ENCODE measurements at places on chromosomes 3 and 15.

DNA sequence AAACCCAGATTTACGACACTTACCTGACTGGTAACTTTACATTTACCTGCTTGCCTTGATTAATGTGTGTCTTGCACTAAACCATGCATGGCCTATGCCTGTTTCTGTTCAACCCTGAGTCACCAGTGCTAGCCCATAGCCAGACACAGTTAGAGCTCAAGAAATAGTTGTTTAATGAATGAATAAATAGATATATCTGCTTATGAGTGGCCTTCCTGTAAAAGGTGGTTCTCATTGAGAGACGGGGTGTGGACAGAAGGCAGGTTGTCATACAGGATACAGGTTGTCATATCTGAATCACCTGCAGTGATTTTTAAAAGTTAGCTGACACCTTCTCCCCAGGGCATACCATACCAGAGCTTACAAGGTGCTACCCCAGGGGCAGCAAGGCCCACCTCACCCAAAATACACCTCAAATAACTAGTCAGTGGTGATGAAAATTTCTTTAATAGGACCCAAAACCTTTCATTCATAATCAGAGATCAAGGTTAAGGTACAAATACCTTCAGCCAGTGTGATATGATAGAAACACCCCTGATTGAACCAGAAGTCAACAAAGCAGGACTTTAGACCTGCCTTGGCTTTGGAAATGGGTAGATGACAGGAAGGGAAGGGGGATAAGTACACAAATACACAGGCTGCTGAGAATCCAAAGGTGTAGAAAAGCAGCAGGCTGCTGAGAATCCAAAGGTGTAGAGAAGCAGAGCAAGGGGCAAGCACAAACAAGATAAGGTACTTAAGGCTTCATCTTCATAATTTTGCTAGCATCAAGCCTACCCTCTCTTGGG lies 45.4 kb upstream of the TSC22D2 start:
- no peak for DNase-seq

DNA sequence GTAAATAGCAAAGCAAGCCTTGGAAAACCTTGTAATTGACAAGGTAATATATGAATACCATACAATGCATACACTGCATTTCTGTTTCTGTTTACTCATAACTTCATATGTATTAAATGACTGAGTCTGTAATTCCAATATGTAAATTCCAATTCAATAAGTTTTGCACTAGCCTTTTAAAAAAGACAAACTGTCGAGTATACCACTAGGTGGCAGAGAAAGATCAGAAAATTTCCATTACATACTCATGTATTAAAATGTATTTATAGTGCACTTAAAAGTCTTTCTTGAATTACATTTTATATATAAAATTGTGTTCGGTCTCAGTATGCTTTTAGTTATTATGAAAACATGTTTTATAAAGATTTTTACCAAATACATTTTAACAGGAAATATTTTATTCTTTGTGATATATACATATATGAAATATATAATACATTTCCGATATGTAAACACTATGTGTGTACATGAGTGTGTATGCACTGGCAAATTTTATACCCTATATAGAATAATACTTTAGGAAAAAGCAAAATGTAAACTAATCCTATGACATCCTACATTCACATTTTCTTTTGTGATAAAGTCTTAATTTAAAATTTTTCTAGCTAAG lies 216.8 kb downstream of the VGLL3 start:
- DNase-seq: no peak

DNA sequence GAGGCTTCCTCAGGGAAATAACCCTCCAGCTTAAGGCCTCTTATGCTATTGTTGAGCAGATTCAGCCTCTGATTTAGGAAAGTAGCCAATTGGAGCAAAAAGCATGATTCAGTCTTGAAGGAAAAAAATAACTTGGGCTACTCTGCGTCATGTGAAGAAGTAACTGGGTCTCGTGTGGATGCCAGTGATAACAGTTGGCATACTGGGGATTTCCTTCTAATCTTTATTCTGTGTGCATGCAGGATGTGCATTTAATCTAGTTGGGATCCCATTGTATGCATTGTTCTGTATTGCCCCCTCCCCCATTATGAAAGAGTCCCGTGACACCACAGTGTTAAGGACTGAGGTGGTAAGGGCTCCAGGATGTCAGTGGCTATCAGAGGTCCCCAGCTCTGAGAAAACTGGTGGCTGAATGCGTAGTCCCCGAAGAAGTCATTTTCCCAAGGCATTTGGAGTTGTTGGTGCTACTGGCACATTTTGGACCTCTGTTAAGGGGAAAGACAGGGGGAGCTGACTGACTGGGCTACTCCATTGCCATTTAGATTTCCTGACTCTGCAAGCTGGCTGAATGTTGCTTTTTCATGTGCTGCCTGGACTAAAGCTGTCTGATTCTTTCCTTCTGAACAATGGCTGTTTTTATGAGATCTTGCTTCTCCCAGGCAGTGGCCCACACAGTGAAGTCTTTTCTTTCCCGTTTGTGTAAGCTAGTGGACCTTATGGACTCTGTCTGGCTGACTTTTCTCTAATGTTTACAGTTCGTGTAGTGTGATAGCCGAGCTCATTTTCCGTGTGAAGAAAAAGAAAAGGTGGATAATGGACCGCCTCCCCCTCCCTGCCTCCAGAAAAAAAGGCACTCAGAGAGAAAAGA lies 38.4 kb upstream of the TRAK1 start:
- no peak for DNase-seq

DNA sequence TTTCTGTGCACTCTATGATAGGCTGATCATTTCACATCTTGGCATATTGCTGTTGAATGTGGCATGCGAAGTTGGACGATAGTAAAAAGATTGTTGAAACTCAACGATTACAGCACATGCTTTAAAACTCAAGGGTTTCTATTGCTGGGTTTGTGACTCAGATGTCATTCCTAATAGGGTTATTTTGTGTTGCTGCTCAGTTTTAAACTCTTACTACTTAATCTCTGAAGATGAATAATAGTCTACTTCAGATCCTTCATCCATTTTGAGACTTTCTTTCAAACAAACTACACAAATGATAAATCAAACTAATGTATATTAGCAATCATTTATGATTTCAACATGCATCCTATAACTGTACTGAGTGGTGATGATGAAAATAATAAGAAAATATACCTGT lies 71.3 kb upstream of the MBNL1 start:
- no peak for DNase-seq

GRCh38 chr3:69411346-69411745 lies 25.5 kb upstream of the FRMD4B start:
- no peak for DNase-seq

DNA sequence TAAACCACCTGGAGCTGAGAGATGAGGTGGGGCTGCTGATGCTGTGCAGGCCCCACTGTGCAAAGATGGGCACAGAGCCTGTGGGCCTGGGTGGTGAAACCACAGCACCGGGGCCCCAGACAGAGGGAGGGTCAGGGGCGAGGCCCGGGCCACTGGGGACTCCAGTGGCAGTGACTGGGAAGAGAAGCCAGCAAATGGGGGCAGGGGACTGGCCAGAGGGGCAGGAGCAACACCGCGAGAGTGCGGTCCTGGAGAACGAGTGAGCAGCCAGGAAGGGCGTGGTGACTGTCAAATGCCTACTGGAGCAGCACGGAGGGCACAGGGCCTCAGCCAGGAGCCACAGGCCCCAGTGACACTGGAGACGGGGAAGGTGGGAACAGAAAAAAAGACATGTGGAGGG lies 39.8 kb downstream of the HCN4 start:
- no peak for DNase-seq

GRCh38 chr3:161221806-161222600 lies 892 bp downstream of the NMD3 start:
- no peak for DNase-seq

- no peak for DNase-seq
Observed at GRCh38 chr3:186842426-186843038, at the start of gene ADIPOQ. ADIPOQ (plus strand) TSS chr3:186842710; CDS start chr3:186853059, 10,349 bp downstream.

DNA sequence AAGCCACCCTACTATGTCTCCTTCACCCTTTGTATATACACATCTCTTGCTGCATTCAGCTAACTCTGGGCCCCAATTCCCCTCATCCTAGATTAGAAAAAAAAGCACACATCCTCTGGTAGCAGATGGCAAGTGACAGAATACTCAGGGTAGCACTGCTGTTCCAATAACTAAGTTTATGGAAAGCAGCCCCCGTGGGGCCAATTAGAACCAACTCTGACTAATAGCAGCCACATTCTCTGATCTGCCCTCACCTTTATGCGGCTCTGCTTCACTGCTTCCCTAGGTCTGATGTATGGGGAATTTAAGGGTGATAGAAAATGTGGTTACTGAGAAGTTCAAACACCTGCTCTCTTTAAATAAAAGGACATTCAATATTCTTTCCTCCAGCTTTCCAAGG lies 74.9 kb upstream of the SETMAR start:
- DNase-seq: no peak

GRCh38 chr15:71349336-71349735 lies 234.1 kb downstream of the THSD4 start:
- no peak for DNase-seq

GRCh38 chr3:153621953-153622352 lies 459.9 kb downstream of the RAP2B start:
- DNase-seq: no peak

- no peak for DNase-seq
Observed at GRCh38 chr15:39922462-39923092, 2.5 kb upstream of the GPR176 start.

DNA sequence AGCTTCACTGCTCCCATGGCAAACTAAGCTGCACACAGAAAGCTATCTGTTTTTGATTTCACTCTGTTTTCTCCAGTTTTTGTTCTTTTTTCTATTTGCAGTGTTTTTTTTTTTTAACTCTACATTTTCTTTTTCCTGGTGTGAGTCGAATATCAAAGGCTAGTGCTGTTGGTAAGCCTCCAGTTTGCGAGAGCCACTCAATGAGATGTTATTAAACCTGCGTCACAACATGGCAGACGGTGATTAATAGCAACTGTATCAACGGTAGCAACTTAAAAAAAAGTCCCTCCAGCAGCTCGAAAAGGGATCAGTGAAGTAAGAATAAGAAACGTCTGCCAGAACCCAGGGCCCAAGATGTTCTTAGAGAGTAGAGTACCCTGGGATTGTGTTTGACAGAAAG lies 84.1 kb downstream of the MEIS2 start:
- DNase-seq: no peak

DNA sequence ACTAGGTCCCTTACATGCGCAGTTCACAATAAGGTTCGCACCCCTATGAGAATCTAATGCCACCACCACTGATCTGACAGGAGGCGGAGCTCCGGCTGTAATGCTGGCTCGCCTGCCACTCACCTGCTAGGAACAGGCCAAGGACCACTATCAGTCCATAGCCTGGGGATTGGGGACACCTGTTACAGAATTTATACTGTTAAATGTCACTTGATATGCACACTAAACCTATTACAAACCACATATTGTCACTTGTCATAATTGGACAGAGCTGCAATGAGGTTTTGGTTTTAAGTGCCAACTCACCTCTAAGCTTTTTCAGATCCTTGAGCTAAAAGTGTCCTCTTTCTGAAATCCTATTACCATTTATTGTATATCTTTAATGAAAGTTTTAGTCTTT lies 507.9 kb upstream of the TPRG1 start:
- no peak for DNase-seq

DNA sequence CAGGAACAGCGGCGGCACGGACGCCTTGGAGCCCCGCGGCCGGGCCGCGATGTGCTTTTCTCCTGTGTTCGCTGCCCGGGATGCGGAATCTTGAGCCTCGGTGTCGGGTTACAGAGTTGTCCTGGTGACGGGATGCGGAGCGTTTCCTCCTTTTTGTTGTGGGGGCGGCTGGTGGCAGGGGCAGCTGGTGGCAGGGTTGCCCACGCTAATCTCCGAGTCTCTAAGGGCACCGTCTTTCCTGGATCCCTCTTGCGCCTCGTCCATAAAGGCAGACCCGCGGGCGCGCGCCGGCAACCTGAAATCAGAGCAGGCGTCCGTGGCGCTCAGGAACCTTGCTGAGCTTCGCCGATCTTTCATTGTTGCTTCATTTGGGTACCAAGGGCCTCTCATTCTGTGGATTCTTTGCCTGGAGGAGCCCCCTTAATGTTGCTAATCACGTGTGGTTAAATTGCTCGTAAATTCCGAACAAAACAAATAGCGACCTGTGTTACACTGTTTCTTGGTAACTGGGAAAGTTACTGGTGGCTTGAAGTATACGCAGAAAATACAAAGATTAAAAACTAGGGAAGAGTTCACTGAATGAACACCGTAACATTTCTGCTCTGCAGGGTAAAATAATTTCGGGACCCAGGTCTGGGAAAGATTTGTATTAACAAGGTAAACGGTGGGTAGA lies 844 bp upstream of the PFN2 start:
- DNase-seq: peak; percentile 73

GRCh38 chr15:62469478-62469873 lies 304.4 kb upstream of the C2CD4B start:
- no peak for DNase-seq

DNA sequence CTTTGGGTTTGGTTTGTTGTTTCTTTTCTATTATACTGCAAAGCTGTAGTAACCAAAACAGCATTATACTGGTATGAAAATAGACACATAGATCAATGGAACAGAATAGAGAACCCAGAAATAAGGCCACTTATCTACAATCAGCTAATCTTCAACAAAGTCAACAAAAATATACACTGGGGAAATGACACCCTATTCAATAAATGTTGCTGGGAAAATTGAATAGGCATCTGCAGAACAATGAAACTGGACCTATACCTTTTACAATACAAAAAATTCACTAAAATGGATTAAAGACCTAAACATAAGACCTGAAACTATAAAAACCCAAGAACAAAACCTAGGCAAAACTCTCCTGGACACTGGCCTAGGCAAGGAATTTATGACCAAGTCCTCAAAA lies 52.9 kb downstream of the TLNRD1 start:
- no peak for DNase-seq

GRCh38 chr3:122681974-122682409 lies 1.4 kb downstream of the PARP14 start:
- no peak for DNase-seq

DNA sequence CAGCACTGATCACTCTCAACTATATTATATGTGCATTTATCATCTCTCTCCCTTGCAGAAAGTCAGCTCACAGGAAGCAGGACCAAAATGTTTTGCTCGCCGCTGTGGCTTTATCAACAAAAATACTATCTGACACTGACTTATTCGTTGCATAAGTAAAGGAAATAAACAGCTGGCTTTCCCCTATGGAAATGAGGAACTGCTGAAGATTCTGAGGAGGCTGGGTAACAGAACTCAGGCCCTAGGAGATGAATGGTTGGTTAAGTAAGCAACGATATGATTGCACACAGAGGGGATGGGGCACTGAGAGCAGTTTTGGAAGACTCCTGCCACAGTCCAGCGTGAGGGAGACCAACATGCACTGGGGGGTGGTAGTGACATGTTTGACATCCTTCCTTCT lies 181.1 kb downstream of the STT3B start:
- DNase-seq: no peak

- DNase-seq: no peak
Observed at GRCh38 chr3:25575001-25575400, 89.7 kb downstream of the TOP2B start.

GRCh38 chr15:71730277-71731144 lies 79.8 kb upstream of the NR2E3 start:
- DNase-seq: no peak

DNA sequence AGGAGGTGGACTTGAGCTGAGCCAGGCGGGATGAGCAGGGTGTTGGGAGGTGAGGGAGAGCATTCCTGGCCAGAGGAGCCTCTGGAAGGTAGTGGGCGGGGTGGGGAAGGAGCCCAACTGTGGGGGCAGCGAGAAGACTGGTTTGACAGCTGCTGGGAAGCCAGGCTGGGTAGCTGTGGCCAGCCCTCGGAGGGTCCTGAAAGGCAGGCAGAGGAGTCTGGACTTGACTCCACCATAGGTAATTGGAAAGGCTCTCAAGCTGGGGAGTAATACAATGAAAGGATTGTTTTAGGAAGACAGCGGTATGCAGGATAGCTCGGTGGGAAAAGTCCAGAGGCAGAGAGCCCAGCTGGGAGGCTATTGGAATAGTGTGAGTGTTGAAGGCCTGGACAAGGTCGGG lies 17.2 kb downstream of the EPHB3 start:
- no peak for DNase-seq

Data from activated effector memory CD4-positive, alpha-beta T cell treated with anti-CD3 and anti-CD28 coated beads, Interleukin-2, amount 50 U/mL, for 16 hours (primary cell).